ENCODE measurements at places on chromosomes 12 and 14. TPM values are rescaled to one million over a fixed set of nuclear protein-coding genes. Genes with fewer than 3 reads are reported as not detected.
A peak's percentile ranks its signal among the peaks of the same experiment; 100 is the strongest.

- no peak overlapping the region for H3K4me3 ChIP-seq
- no peaks in the 10 kb centered on the region for H3K27me3 ChIP-seq
- no peak for DNase-seq
- peaks cover 37% of the 10 kb centered on the region for H3K36me3 ChIP-seq
Measured at GRCh38 chr12:121444842-121445202, 44.9 kb downstream of the RNF34 start.

DNA sequence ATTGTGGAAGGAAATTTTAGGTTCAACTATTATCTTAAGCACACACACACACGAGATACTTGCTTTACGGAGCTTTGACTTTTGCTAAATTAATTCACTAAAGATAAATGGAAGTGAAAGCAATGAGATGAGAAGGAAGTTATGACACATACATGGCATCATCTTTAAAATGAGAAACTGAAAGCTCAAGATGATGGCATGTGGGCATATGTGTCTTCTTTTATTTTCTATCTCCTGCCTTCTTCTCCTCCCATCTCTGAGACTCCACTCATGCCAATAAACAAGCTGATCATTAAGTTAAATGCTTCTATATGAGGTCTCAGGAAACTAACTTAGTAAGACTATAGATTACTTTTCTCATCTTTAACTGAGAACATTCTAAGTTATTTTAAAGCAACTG, 216.7 kb downstream of the MED13L start:
- no peaks in the 10 kb centered on the region for H3K27me3 ChIP-seq
- no peaks in the 10 kb centered on the region for H3K36me3 ChIP-seq
- peak overlapping the region; percentile 13 for H3K4me3 ChIP-seq
- H3K27ac ChIP-seq = peak overlapping the region; percentile 73
- no peak for DNase-seq

KLHL28 gene
- total RNA-seq = 59.7 TPM

IAPP gene
- not detected for total RNA-seq

DNA sequence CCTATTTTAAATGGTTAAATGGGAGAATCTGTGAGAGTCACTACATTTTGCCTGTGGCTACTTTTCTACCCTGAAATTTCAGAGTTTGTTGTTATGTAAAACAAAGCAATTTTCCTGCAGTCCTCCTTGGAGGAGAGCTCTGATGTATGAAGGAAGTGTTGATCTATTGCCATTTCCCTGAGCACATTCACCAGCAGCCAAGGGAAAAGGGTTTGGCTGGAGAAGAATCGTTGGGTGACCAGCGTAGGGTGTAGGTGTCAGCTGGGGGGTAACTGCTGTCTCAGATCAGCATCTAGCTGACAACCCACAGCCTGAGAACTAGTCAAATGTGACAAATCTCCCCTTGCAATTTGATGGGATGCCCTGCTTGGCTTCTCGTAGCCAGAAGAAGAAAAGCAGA, 230.5 kb downstream of the PDZRN4 start:
- no peaks in the 10 kb centered on the region for H3K27me3 ChIP-seq
- H3K4me1 ChIP-seq = no peaks in the 10 kb centered on the region
- DNase-seq = no peak
- H3K27ac ChIP-seq = no peak overlapping the region

- no peak for DNase-seq
- no peaks in the 10 kb centered on the region for H3K4me1 ChIP-seq
- H3K4me3 ChIP-seq = no peak overlapping the region
- H3K27ac ChIP-seq = no peak overlapping the region
- no peaks in the 10 kb centered on the region for H3K36me3 ChIP-seq
Measured at GRCh38 chr12:106030210-106031071, 108.3 kb downstream of the NUAK1 start.

GRCh38 chr14:38546932-38547551, 291.1 kb upstream of the CLEC14A start:
- no peak overlapping the region for H3K27ac ChIP-seq
- H3K4me1 ChIP-seq = no peaks in the 10 kb centered on the region
- no peaks in the 10 kb centered on the region for H3K36me3 ChIP-seq
- no peaks in the 10 kb centered on the region for H3K27me3 ChIP-seq
- no peak for DNase-seq
- H3K4me3 ChIP-seq = no peak overlapping the region

DNA sequence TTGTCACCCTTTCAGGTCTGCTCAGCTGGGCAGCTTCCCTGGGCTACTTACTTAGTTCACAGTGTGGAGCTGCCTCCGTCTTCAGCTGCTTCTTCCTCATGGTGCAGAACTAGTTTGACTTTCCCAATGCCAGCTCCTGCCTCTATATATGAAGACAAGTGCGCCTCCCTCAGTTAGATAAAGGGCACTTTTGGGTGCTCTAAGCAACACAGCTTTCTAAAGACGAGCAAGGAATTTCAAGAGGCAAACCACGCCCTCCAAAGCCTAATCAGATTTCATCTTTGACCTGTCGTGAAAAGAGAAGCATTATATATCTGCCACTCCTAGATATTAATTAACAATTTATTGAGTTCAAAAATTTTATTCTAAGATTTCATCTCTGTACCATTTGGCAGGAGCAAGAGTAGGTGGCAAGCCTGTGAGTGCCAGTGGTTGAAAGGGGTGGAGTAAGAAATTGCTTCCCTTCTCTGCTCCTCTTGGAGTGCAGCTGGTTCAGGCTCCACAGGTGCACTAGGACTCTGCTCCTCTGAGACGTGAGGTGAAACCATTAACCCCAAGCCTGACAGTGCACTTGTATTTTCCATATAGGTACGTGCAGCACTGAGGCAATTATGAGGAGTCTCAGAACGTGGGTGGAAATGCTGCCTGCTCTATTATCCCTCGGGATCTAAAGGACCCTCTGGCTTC, 2.1 kb upstream of the SLC11A2 start:
- no peaks in the 10 kb centered on the region for H3K36me3 ChIP-seq
- no peak overlapping the region for H3K4me3 ChIP-seq
- H3K27me3 ChIP-seq = no peaks in the 10 kb centered on the region
- DNase-seq = no peak
- H3K27ac ChIP-seq = no peak overlapping the region

DNA sequence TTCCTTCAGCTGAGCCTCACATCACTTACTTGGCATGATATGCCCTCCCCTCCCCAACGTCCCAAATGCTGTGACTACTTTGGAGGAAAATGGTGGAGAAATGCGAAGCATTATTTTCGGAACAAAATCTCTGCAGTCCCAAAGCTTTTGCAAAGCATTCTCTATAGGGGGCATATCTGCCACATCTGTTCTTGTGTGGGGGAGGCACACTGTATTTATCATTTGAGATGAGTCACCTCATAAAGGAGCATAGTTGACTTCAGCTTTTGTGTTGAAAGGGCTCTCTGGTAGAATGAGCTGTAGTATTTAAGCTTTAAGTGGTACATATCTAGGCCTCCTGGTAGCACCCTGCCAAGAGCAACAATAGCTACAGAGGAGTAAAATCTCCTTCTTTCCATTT, 447.5 kb downstream of the ADAMTS20 start:
- no peaks in the 10 kb centered on the region for H3K4me1 ChIP-seq
- H3K36me3 ChIP-seq = no peaks in the 10 kb centered on the region
- H3K27ac ChIP-seq = no peak overlapping the region
- no peak for DNase-seq
